ENCODE measurements at places on chromosomes 16 and 17.

- peak; percentile 44 for DNase-seq
These were observed 16.6 kb downstream of the CD7 start for GRCh38 chr17:82300707-82301270.

- no peak for DNase-seq
These were observed 6.5 kb downstream of the CHD9 start for GRCh38 chr16:53061256-53061655.

DNA sequence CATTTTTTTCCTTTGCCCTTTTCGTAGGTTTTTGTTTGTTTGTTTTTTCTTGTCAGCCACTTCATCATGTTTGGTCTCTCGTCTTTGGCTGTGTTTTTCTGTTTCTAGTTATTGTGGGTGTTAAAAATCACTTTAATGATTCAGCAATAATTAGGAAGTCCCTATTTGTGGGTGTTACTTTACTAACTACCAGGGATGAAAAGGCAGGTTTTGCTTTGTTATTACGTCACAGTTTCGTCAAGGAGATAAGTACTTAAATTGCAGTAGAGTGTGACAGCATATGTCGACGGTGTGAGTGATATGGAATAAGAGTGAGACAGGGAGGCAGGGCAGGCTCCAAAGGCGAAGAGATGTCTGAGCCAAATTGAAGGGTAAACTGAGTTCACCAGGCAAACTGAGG, 479.6 kb downstream of the WWOX start:
- no peak for DNase-seq

DNA sequence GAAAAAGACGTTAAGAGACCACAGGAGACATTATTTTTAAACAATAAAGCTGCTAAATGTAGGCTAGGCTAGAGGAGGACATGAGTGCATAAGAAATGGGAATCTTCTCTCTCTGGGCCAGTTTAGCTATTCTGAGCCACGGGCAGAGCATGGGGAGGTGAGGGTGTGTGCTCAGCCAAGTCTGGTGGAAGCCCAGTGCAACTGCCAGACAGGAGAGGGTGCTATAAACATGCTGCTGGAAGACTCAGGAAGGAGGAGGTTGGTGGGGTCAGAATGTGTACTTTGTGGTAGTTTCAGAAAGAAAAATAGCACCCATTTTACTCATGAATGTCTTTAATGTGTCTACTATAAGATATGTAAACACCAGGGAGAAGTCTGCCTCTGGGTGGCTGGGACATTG, 5.9 kb upstream of the SDK2 start:
- peak; percentile 25 for DNase-seq

DNA sequence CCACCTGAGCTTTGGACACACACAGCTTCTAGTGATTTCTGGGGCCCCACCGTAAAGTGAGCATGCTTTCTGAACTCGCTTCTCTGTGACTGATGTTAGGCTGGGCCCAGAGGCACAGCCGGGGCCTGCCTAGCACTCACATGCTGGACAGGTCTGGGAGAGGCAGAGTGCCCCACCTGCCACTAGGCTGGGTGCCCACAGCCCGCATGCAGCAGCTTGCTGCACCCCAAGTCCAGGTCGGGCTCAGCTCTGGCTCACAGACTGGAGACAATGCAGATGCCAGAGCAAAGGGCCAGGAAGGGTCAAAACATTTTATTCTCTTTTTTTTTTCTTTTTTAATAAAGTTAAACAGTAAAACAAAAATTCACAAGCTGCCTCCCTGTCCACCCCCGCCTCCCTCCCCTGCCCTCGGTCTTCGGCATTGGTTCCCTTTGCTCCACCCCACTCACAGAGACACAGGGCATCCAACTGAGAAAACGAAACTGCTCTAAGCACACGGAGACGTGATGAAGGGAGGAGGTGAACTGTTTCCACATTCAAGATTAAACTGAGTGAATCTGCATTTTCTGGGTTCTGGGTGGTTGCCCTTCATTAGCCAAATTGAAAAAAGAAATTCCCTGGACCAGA, 9.7 kb downstream of the CNP start:
- DNase-seq: no peak

DNA sequence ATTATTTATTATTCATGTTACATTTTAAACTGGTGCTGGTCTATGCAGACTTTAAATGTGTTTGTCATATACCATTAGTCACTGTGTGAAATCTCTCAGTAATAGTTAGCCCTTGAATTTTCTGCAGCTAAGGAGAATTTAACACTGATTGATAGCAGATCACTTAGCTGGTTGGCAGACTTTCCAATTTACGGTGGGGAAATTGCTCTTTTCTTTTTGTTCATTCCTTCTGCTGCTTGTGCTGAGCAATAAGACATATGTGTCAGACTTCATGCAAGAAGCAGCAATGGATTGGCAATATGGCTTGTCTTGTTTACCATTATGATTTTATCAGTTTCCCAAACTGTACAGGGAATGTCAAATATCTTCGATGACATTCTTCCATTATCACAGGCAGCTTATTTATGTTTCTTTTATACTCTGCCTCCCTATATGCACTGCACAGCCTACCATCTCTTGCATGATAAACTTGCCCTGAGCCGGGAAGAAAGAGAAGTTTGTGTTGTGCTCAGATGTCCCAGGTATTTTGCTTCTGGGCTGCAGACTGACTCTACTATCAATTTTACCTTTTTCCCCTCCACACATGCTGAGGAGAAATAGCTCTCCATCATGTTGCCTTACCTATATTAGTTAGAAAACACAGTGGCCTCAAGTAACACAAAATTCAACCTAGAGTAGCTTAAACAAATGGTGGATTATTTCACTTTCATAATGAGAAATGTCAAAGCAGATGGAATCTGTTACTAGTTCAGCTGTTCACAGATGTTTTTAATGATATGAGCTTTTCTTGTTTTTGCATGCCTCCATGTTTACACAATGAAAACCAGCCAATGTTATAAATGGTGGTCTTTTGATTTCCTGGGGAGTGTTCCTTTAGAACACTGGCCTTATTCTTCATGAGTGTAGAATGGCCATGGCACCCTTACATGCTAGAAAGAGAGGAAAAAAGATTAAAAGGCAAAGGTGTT, 968.1 kb upstream of the GOT2 start:
- DNase-seq: no peak

- DNase-seq: no peak
These were observed 4.8 kb downstream of the TOB1 start for GRCh38 chr17:50861334-50861676.

DNA sequence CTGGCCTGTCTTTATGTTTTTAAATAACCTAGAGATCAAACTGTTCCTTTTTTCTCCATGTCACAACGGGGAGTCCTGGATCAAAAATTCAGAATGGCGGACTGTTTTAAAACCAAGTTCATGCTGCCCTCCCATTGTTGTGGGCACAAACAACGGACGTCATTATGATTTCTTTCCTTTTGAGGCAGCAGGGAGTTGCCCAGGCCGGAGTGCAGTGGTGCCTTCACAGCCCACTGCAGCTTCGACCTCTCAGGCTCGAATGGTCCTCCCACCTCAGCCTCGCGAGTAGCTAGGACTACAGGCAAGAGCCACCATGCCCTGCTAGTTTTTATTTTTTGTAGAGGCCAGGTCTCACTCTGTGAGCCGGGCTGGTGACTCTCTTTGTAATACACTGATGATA, 26.5 kb downstream of the NDE1 start:
- no peak for DNase-seq

- no peak for DNase-seq
These were observed 5.0 kb downstream of the KCNJ12 start for GRCh38 chr17:21381076-21381706.

DNA sequence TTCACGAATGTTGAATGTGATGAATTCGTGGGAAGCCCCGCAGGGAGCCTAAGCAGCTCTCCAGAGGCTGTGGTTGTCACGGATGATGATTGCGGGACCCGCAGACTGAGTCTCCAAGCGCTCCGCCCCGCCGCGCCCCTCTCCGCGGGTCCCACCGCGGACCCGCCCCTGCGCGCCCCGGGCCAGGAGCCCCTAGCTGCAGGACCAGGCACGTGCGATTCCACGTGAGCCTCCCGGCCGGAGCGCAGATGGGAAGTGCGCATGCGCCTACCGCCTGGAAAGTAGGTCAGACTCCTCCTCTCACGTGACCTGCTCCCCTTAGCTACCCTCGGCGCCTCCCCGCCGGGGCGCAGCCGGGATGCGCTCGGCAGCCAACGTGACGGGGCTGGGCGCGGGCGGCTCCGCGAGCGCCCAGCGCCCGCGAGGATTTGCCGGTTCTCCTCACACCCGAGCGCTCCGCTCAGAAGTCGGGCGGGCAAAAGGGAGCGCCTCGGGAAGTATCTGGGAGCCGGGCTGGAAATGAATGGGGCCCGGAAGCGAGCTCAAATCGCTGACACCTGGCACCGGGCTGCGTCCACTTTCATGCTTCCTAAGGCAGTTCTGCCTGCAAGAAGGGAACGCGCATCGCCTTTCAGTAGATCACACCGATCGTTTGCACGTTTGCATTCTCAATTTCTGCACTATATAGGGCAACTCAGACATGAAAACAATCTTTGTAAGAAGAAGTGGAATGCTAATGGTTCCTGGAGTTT, 26.4 kb upstream of the HLF start:
- peak; percentile 93 for DNase-seq

GRCh38 chr16:56399486-56399885, 25.9 kb downstream of the AMFR start:
- DNase-seq: no peak

DNA sequence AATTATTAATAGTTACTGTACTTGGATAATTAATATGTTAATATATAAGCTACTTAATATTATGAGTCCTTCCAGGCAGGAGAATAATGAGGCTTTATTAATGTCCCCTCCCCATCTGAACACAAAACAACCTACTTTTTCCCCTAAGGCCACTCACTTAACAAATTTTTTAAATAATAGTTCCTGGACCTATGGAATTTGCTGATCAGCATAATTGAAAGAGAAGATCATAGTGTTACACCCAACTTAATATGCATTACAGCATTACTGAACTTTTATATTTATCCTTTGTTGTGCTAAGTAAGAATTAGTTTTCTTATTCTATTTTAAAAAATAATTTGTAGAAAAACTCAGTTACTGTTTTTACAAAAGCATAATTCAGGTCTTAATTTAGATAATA, 1537.7 kb upstream of the GOT2 start:
- DNase-seq: no peak

GRCh38 chr16:21663889-21664647, at the start of gene OTOA:
Gene OTOA, plus strand, starts transcription at chr16:21663968. Its CDS starts 14,547 bp downstream, at chr16:21678515.
- DNase-seq: no peak

- no peak for DNase-seq
These were observed 55.6 kb downstream of the PPM1E start for GRCh38 chr17:58811290-58811689.

GRCh38 chr16:85301231-85301630, 189.0 kb upstream of the CIBAR2 start:
- DNase-seq: no peak

- DNase-seq: no peak
These were observed 207.6 kb downstream of the FTO start for GRCh38 chr16:53911513-53911912.

DNA sequence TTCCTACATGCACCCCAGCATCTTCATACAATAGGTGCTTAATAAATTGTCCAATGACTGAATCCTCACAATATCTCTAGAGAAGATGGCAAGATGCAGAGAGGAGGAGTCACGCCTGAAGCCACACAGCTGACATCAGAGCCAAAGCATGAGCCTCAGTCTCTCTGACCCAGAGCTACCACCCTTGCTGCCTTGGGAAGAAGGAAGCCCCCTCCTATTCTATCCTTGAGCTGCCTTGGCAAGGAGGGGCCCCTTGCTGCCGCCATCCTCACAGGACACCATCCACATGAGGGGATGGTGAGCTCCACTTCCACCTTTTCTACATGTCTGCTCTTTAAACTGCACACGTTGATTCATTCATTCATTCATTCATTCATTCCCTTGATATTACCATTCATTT, 37.0 kb upstream of the C16orf78 start:
- no peak for DNase-seq

DNA sequence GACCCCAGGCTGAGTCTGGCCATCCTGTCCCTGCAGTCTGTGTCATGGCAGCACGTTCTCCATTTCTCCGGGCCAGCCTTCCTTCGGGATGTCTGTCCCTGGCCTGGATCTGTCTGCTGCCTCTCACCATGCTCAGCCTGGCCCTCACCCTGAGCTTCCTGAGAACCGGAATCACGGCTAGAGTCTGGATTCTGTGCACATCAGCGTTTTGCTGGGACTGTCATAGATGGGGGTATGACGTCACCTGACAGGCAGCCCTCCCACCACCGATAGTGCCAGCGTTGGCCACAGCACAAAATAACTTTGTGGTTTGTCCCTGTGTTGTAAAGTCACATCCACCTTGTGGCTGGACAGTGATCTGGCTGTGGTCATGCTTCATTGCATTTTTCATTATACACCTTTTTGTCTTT, 59.2 kb downstream of the B9D1 start:
- no peak for DNase-seq

DNA sequence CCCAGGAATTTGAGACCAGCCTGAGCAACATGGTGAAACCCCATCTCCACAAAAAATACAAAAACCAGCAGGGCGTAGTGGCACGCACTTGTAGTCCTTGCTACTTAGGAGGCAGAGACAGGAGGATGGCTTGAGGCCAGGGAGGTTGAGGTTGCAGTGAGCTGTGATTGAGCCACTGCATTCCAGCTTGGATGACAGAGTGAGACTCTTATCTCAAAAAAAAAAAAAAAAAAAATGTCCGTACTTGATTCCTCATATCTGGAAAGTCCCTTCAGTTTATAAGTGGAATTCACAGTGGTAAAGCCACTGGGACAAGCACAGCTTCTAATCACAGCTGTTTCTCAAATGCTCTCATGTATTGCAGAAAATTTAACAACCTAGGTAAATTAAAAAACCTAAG, 78.6 kb upstream of the CREBBP start:
- no peak for DNase-seq

Data from NCI-H1694 (cell line).